ENCODE measurements at places on chromosomes 1 and 21.
A peak's percentile ranks its signal among the peaks of the same experiment; 100 is the strongest.

DNA sequence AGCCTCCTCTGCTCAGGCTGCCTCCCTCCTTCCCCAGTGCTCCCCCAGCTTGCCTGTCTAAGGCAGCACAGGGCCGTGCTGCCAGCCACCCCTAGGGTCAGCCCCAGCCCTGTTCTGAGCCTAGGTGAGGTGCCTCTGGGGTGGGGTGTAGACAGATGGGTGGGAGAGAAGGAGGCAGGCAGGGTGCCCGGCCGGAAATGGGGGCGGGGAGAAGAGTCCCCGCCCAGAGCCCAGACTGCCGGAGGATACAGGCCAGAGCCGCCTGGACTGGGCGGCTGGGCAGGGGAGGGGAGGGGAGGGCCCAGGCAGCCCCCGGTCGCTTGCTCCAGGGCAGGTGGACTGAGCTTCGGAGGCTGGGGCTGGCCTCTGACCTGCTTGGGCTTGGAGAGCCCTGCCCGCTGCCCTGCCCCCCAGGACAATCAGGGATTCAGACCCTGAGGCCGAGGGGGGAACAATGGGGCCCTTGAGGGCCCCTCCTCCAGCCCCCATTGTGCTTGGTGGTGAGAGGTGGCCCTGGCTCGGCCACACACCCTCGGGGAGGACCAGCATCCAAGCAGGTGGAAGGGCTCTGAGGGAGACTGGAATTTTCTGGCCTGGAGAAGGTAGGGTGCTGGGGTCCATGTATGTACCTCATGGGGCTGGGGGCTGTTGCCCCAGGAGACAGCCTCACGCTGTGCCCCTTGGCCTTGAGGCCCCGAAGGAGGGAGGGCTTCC, at the start of gene GJC2:
Gene GJC2 (plus strand): TSS at position 525 of the 714 bp plus-strand sequence. CDS start 7,829 bp downstream, outside the sequence.
- no peaks in the 10 kb centered on the region for H3K27me3 ChIP-seq
- H3K4me3 ChIP-seq = peak within 1 kb of the TSS; percentile 17
- peak within 1 kb of the TSS; percentile 78 for H3K27ac ChIP-seq
- H3K36me3 ChIP-seq = no peaks in the 10 kb centered on the region
- no peak for DNase-seq
- H3K4me1 ChIP-seq = no peaks in the 10 kb centered on the region

- no peak overlapping the region for H3K4me3 ChIP-seq
- no peak overlapping the region for H3K27ac ChIP-seq
- no peaks in the 10 kb centered on the region for H3K36me3 ChIP-seq
- H3K4me1 ChIP-seq = no peaks in the 10 kb centered on the region
- no peaks in the 10 kb centered on the region for H3K27me3 ChIP-seq
Measured at GRCh38 chr21:33661146-33661545, 18.8 kb downstream of the ITSN1 start.

DNA sequence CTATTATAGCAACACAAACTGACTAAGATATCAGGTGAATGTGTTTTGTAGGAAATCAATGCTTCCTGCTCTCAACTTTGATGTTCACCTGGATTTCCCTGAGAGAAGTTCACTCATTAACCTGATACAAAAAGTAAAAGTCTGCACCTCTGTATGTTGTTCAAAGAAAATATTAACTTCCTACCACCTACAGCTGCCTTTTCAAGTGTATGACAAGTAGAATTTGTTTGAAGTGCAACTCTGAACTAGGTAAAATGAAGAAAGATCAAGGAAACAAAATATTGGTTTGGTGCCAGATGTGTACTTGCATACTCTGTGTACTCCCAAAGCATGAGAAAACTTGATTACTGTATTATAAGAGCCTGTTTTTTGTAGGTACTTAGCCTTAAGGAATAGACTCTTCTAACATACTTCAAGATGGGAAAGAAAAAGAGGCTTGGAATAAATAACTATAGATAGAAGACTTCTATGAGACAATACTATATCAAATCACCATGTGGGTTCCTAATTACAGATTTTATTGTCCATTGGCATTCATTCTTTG, 193.4 kb downstream of the APP start:
- H3K36me3 ChIP-seq = no peaks in the 10 kb centered on the region
- DNase-seq = no peak
- no peaks in the 10 kb centered on the region for H3K4me1 ChIP-seq
- no peak overlapping the region for H3K4me3 ChIP-seq
- no peaks in the 10 kb centered on the region for H3K27me3 ChIP-seq
- no peak overlapping the region for H3K27ac ChIP-seq

DNA sequence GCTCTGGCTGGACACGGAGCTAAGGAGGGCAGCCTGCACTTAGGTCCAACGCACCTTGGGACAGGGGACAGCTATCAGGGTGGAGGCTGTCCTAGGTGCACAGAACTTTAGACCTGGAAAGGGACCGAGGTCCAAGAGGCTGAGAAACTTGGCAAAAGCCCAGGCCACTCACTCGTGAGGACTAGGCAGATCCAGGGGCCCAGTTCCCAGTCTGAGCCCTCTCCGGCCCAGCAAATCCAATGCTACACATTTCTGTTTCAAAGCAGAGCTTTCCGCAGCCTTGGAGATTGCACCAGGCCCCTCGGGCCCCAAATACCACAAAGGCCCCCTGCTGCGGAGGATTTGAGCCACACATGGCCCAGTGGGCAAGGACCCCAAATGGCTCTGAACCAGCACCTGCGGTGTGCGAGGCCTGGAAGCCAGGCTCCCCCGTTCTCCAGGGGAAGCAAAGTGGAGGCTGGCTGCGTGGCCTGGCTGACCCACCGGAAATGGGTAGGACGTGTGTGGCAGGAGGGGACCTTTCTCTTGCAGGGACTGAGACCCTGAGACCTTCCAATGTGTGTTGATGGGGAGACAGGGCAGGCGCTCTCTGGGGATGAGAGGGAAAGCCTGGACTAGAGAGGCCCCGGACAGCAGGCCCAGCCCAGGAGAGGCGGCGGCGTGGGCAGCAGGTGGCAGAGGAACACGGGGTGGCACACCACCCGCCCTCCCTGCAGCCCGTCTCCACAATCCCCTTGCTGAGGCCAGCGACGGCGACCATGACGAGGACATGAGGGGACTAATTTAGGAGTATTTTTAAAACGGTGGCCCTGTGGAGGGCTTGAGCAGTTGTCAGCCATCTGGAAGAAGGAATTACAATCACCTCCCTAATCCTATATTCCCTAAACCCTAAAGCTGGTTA, 118.7 kb downstream of the CASZ1 start:
- no peaks in the 10 kb centered on the region for H3K36me3 ChIP-seq
- no peaks in the 10 kb centered on the region for H3K27me3 ChIP-seq
- DNase-seq = no peak
- peaks cover 86% of the 10 kb centered on the region for H3K4me1 ChIP-seq
- H3K27ac ChIP-seq = peak overlapping the region; percentile 96
- no peak overlapping the region for H3K4me3 ChIP-seq

GRCh38 chr1:89484092-89485038, 40.3 kb upstream of the LRRC8B start:
- no peak overlapping the region for H3K27ac ChIP-seq
- H3K27me3 ChIP-seq = no peaks in the 10 kb centered on the region
- no peak for DNase-seq
- no peak overlapping the region for H3K4me3 ChIP-seq

DNA sequence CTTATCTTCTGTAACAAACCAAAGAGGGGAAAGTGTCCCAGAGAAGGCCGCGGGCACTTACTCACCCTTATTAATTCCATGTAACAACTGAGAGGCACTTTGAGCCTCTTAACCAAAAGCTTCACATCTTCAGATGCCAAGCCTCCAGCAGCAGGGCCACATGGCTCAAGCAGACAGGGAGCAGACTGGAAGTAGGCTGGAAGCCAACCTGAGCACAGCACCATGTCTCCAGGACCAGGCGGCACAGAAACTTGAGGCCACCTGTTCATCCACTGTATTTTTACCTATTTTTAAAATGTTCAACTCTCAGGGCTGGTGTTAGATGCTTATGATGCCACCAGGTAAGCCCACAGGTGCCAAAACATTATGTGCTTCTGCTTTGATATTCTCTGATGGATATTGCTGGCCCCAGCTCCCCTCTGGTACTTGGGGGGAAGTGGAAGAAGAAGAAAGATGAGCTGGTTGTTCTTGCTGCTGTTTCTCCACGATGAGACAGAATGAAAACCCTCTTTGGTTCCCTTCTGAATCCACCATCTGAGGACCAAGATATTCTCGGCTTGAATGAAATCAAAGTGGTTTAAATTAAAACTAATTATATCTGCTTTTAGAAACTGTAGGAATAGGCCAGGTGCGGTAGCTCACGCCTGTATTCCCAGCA, 30.6 kb upstream of the SDE2 start:
- H3K4me3 ChIP-seq = no peak overlapping the region
- H3K36me3 ChIP-seq = no peaks in the 10 kb centered on the region
- no peak overlapping the region for H3K27ac ChIP-seq
- H3K4me1 ChIP-seq = no peaks in the 10 kb centered on the region

DNA sequence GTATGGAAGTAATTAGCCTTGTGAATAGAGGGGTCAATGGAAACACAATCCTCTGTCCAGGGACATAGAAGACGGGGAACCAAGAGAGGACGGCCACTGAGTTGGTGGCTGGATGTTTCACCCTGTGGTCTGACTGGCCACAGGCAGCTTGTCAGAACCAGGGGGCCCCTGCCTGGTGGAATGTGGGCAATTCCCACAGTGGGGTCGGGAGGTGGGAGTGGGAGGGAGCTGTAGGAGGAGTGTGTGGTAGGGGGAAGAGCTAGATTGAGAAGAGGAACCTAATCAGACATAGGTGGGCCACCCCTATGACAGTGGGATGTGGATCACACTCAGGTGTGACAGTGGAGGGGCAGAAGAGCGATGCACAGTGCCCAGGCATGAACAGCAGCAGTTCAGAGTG, 31.3 kb downstream of the TRIM62 start:
- no peaks in the 10 kb centered on the region for H3K36me3 ChIP-seq
- H3K4me1 ChIP-seq = peaks cover 19% of the 10 kb centered on the region
- no peak for DNase-seq
- H3K27me3 ChIP-seq = no peaks in the 10 kb centered on the region

GRCh38 chr1:179329862-179330261, 35.9 kb upstream of the AXDND1 start:
- no peak for DNase-seq
- H3K36me3 ChIP-seq = no peaks in the 10 kb centered on the region
- no peak overlapping the region for H3K27ac ChIP-seq
- H3K27me3 ChIP-seq = no peaks in the 10 kb centered on the region
- H3K4me3 ChIP-seq = no peak overlapping the region
